ENCODE measurements at places on chromosomes 4 and X.
A peak's percentile ranks its signal among the peaks of the same experiment; 100 is the strongest.

GRCh38 chr4:159047478-159048165 lies 55.3 kb upstream of the RAPGEF2 start:
- peak; percentile 11 for DNase-seq

DNA sequence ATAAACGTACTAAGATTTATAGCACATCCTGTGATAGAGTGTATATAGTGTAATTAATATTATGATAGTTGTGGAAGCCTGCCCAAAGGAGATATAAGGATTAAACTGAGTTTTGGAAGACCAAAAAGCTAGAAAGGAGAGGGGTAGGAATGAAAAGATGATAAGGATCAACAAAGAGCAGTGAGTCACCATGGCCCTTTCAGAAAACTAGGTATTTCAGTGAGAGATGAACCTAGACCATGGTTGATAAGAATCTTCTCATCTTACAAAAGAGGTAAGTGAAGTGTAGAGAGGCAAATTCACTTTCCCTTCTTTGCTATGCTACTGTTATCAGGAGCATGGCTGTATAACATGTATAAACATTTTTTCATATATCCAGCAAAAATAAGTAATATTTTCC lies 133.8 kb upstream of the PLAC1 start:
- no peak for DNase-seq

DNA sequence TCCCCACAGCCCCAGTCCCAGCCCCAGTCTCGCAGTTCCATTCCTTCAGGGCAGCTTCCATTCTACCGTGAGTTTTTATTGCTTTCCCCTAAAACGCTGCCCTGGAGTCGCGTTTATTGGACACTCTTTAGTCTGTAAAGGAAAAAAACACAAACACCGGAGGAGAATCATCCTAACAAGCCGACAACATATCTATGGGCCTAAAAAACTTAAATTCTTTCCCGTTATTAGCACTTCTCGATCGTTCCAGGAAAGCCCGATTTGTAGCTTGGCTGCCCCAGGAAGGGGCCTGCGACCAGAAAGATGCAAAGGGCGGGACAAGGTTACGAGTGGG lies 178.5 kb downstream of the CBR4 start:
- DNase-seq, result no peak

GRCh38 chr4:82780752-82781231 lies 17.8 kb downstream of the SCD5 start:
- no peak for DNase-seq

DNA sequence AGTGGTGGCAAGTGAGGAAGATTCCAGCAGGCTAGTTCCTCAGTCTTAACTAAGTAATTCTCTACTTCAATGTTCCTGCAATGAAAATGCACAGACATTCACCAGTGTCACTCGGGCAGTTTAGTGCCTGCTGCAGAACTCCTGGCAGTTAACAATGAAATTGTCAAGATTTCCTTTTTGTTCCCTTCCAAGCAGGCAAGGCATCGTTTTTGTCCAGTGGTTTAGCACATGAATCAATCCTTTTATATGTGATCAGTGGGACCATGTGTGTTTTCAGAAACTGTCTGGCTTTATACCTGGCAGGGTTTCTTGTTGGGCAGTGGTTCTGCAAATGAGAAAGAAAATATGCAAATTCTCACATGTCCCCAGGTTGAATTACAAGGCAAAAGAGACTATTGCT lies 122.2 kb downstream of the GBA3 start:
- no peak for DNase-seq

DNA sequence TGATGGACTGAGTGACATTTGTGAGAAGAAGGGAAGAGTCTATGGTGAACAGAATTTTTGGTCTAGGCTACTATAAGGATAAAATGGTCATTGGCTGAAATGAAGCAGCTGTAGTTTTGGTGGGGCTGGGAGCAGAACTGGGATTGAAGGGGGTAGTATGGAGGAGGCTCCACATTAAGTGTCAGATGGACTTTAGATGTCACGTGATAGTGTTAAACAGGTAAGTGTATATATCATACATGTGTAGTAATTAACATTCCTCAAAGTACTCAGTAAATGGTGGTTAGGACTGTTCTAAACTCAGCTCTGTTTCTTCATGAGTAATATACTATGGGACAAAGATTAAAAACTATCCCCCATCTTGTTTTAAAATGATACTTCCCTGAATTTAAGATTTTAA lies 947.9 kb downstream of the PDHA2 start:
- DNase-seq, result no peak

DNA sequence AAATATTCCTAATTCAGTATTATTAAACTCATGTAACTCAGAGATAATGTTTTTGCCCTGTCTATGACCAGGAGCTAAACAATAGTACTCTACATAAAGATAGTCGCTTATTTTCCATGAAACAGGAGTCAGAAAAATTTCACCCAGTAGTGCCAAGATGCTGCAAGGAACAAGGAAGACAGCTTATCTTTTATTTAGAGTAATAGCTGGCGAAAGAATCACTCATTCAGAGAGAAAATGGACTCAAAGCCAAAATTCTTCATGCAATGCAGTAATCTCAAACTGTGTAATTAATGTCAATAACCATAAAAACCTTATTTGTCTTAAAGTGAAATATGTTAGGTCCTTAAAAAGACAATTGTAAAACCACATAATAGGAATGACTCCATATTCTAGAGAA lies 477.8 kb downstream of the ANKRD50 start:
- no peak for DNase-seq

DNA sequence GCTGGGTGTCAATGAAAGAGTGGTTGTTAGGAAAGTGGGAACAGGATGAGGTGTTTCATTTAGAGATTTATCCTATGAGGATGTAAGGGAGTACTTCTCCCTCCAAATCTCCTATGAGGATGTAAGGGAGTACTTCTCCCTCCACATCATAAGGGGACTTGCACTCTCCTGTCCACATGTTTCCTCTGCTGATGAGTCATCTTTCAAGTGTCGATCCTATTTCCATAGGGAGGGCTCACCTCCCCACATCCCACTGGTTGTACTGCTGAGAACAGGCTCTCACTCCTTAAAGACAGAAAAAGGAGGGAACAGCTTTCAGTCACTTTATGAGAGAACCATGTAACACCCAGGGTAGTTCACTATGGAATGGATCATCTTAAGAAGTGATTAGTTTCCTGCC lies 65.0 kb downstream of the INPP4B start:
- no peak for DNase-seq

- no peak for DNase-seq
Observed at GRCh38 chr4:4249866-4250265, 1.8 kb upstream of the TMEM128 start.

DNA sequence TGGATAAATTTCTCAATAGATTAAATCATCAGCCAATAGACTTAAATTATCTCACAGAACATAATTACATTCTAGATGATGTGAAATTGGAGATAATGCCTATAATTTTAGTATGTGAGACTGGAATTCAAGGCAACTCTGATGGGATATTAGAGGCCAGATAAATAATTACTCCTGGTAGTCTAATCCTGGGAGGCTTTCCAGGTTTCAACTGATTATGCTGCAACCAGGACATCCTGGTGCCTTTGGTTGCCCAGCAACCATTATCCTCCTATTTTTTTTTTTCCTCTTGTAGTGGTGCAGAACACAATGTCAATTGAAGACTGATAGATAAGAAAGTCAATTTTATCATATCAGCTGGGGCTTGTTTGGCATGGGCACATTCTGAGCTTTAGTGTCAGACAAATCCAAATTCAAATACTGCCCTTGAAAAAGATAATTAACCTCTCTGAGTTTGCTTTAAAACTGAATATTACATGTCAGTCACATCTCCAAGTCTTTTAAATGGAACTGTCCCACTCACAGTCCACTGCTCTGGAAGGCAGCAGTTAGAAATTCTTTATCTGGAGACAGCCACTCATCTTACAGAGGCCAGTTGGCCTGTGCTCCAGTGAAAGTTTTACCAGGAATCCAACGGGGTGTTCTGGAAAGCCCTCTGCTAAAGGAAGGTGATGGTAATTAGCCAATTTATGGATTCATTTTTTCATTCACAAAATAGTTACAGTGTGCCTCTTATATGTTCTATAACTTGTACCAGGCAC lies 95.3 kb upstream of the GUCY1A1 start:
- DNase-seq, result no peak

DNA sequence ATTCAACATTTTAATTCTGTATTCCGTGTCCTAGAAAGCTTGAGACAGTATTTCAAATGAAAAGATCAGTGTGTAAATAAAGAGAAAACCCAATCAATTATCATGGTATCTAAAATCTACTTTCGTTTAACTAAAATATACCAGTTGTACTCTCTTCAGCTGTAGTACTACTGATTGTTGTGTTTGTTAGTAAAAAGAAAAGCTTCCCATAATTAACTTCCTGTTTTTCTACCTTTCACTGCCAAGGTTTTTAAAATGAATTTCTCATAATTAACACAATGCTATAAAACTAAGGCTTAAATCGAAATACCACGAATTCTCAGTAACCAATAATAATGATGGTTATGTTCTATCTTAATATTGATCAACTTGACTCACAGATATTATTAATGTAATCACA lies 37.4 kb downstream of the PPP3CA start:
- DNase-seq, result no peak

GRCh38 chr4:26174027-26174426 lies 146.8 kb upstream of the RBPJ start:
- DNase-seq, result no peak

GRCh38 chr4:56757261-56757746 lies 64.2 kb downstream of the SPINK2 start:
- DNase-seq, result no peak

- DNase-seq, result no peak
Observed at GRCh38 chr4:133186210-133186609, 37.1 kb downstream of the PCDH10 start.

DNA sequence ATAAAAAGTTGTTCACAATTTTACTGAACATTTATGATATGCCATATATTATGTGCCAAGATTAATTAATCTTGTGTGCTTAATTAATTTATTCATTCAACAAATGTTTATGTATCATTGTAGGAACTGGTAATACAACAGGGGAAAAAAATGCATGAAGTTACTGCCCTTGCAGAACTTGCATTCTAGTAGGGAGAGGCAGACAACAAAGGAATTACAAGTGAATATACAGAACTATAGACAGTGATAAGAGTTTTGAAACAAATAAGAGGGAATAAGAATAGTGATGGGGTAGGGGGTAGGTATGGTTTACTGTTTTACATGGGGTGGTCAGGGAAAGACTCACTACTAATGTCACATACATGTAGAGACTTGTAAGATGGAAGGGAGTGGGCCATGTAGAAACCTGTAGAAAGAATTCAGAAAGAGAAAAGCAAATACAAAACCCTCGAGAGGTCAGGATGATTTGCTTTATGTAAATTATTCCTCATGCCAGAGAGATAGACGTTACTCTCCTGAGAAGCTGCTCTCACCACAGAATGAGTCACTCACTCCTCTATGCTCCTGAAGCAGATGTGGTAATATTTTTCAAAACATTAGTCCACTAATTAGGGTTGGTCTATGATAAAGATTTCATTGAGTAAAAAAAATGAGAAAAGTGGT lies 855.0 kb upstream of the GRID2 start:
- DNase-seq, result no peak

GRCh38 chr4:102692474-102692873 lies 68.3 kb downstream of the MANBA start:
- DNase-seq, result no peak

GRCh38 chrX:31819455-31819854 lies 747.6 kb upstream of the FTHL17 start:
- no peak for DNase-seq

- no peak for DNase-seq
Observed at GRCh38 chr4:73822389-73822788, 14.1 kb upstream of the CXCL6 start.

GRCh38 chrX:106999002-106999975 lies 723 bp downstream of the MORC4 start:
- peak; percentile 55 for DNase-seq

DNA sequence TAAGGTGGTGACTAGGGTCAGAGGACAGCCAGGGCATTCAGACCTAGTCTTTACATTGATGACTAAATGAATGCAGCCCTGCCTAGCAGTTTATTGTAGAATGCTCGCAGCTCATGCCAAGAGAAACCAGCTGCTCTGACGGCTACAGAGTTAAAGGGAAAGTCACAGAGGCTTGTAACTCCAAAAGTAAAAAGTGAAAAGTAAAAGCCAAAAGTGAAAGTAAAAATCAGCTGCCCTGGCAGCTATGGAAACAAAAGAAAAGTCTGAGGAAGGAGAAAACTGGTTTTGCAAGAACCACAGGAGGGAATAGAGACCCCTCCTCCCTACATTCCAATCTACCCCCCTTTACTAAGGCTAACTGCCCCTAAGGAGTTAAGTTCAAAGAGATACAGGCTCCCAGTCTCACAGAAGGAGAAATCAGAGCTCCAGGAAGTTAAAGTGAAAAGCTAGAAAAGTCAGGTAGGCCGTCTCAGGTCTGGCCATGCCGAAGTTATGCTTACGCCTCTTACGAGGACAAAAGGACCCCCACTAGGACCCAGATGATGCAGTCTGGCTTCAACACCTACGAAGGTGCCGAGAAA lies 6.0 kb downstream of the GAGE10 start:
- DNase-seq, result peak; percentile 9

DNA sequence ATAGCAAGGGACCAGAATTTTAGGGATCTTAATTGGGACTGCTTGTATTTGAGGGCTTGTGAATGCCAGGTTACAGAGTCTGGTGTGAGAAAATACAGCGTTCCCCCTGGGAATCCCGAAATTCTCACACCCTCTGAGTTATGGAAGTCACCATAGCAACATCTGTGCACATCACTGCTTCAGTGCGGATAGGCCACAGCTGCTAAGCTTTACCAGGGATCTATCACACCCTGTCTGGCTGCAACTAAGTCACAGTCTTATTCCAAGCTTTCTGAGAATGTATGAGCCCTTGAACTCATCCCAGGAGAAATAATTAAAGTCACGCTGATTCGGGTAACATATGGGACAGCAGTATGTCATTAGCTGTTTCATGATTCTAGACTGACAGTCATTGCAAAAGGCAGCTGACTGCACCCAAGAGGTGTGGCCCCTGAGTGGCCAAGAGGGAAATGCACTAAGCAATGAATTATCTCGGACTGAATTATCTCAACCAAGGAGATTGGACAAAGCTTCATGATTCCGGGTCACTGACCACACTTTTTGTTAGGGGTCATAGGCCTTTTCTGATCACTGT lies 46.7 kb upstream of the BTC start:
- DNase-seq, result no peak

DNA sequence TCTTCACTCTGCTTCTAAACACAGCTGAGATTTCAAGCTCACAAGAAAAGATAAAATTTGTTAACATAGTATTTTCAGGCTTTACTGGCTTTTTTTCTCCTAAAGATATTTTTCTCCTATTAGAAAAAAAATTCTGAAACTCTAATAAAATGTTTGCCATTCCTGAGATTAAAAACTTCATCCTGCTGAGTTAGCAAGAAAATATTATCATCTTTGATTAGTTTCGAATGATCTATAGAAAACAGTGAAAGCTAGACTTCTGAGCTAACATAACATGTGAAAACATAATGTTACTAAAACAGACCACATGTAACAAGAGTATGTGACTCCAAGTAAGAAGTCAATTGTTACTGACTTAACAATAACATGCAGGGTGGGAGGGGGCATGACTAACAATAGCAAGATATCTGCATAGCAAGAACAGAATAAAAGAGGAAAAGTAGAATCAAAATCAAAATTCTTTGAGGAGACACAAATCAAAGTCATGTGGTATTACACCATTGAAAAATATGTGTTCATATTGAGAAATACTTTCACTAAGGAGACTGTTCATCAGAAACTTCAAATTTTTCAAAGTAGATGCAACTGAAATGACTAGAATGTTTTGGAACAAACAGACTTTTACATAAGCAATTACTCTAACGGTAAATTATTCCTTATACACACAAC lies 14.5 kb downstream of the TBCK start:
- DNase-seq, result no peak
